Lower leg skin (tissue), 4 donors: ENCODE measurements at places on chromosomes 7 and 10.
A peak's percentile ranks its signal among the peaks of the same experiment; 100 is the strongest.

DNA sequence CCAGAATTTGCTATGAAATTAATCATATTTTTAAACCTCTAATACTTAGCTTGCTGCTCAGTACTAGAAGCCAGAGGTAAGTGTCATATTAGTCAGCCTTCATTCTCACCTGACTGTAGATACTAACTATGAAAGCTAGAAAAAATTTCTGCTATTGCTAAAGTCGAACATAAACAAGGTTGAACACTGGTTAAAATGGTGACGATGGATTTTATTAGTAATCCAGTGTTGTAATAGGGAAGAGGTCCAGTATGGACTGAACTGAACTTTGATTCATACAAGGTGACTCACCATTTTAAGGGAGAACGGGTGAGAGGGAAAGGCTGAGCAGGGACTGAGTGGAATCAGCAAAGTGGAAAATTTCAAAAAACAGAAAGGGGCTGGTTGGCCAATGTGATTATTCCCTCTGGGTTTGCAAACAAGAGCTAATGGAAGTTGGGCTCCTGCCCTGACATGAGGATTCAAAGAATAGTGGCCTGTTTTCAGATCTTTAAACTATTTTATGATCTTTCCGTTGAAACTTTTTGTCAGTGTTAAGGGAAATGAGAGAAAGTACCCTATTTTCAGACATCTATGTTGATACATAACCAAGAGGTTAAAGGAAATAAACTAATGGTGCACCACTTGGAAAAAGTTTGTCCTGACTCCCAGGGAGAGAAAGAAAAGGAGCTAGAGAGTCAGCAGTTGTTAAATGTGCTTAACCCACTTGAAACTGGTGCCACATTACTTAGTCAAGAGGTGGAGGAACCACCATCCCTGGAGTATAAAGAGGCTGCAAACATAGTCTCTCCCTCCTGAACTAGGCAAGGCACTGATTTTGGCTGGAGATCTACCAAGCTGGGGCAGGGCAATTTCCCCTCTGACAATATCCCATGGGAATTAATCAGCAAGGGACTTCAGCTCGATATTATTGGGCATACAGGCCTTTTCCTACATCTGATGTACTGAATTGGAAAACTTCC, 15.3 kb upstream of the AKR1C1 start:
- DNase-seq, result no peak

DNA sequence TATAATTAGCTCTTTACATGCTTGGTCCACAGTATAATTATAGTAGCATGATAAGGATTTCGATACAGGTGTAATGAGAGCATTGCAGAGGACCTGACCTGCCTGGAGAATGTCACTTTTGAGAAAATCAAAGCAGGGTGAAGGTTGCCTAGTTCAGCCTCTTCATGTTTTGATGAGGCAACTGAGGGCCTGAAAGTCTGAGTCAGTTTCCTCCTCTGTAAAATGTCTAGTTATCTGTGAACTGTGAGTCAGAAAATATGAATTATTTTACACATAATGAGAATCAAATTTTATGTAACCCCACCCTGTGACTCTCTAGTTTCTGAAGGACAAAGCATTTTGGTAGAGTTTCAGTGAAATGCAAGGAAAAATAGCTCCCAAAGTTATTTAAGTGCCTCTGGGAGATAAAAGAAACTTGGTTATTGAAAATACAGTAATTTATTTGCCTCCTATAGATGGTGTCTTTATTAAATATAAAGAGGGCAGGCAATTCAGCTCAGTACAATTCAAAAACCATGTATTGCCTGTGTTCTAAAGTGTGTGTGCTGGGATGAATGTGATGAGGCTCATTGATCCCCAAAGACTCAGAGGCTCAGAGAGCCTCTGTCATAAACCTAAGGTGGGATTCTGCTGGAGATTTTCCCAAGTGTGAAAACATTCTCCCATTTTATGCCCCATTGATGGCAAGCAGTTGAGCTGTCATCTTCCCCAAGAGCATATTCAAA, 37.3 kb upstream of the SAMD9L start:
- DNase-seq, result no peak

GRCh38 chr7:97002555-97003261, 2.6 kb upstream of the DLX6 start:
- DNase-seq, result no peak

GRCh38 chr10:71124921-71125748, 87.2 kb upstream of the UNC5B start:
- no peak for DNase-seq

- DNase-seq, result no peak
Observed at GRCh38 chr7:142733271-142733670, 16.0 kb upstream of the PRSS1 start.

- no peak for DNase-seq
Observed at GRCh38 chr7:140358412-140359051, 39.8 kb downstream of the SLC37A3 start.

DNA sequence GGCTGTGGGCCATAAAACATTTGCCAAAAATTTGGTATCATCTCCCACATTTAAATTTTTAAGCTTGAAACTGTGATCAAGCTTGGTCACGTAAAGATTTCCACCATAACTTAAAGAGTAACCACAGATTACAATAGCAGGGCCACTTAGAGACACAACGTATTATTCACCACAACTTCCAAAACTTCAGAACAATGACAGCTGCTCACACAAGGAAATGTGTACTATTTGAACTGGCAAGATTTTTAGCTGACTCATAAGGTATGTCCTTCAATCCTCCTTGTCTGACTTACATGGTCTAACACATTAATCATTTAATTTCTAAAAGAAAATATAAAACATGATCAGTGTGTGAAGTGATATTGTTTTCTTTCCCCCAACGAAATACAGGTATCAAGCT, 234.5 kb downstream of the PARD3 start:
- DNase-seq, result no peak

GRCh38 chr7:130369831-130370550, 10.3 kb upstream of the CPA1 start:
- DNase-seq, result no peak

- no peak for DNase-seq
Observed at GRCh38 chr7:35401217-35401879, 147.4 kb upstream of the TBX20 start.

- no peak for DNase-seq
Observed at GRCh38 chr10:125116652-125117310, 43.6 kb downstream of the CTBP2 start.

DNA sequence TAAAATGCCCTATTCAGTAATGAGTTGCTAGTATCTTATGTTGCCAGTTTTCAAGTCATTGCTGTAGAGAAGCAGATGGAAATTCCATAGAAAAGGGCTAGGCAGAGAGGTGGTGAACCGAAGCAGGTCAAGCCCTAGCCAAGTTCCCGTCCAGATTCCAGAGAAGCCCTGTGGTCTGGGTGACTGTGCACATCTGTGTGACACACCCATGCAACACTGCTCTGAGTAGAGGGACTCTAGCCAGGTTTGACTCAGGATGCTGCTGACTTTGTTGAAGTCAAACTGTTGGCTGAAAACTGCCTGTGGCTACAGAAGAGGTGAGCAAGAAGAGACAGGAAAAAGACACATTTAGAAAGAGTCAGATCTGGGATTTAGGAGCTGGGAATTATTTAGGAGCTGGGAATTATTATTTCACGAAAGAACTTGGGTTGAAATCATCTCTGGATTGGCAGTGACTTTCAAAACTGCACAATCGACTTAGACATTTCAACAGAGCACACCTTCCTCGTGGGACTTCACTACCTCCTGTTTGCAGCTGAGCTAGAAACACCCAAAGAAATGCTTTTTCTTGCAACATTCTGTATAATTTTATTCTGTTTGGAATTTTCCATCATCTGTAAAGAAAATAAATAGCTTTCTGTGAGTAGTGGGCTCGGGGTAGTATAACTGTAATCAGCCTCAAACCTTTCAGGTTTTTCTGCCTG, 149.1 kb upstream of the PRKCQ start:
- DNase-seq, result no peak

DNA sequence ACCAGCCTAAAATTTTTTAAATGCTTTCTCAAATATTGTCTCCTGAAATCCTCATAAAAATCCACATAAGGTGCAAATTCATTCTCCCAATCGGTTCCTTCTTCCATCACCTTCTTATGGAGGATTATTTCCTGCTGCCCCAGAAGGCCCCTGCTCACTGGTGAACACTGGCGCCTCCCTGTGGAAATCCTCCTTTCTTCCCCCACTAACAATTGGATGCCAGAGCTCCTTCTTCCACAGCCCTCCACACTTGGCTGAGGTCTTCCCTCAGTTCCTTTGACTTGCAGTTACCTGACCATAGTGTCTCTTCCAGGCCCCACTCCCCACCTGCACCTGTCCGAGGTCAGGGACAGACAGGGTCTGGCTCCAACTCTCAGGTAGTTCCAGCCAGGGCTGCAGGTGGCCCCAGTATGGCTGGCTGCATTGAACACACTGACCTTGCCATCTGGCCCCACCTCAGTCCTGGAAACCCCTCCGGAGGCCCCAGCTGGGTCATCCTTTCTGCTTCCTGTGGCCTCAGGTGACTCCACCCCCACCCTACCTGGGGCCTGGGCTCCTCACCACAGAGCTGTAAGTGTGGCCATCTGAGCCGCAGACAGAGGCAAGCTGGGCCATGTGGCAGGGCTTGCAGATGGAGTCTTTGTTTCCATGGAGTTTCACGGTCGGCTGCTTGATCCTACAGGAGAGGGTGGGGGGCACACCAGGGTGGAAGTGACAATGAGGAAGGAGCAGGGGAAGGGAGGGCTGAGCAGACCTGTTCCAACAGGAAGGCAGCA, 18.4 kb downstream of the SPOCK2 start:
- DNase-seq, result no peak

GRCh38 chr7:139089118-139089517, 20.4 kb downstream of the ZC3HAV1 start:
- no peak for DNase-seq

DNA sequence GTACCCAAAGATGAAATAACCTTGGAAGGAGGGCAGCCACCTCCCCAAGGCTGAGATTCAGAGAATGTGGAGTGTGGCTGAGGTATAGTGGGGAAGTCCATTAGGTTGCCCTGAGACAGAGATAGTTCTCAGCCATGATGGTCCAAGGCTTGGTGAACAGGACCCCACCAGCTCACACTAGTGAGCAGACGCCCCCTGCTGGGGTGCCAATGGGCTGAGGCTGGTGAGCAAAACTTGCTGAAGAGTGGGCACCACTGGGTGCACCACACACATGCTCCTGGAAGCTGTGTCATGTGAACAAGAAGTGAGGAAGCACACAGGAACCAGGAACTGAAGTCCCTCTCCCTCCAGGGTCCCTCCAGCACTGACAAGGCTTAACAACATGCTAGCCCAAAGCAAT, 8.9 kb downstream of the FBXL13 start:
- no peak for DNase-seq

- DNase-seq, result no peak
Observed at GRCh38 chr10:33547976-33548375, 213.5 kb upstream of the NRP1 start.

DNA sequence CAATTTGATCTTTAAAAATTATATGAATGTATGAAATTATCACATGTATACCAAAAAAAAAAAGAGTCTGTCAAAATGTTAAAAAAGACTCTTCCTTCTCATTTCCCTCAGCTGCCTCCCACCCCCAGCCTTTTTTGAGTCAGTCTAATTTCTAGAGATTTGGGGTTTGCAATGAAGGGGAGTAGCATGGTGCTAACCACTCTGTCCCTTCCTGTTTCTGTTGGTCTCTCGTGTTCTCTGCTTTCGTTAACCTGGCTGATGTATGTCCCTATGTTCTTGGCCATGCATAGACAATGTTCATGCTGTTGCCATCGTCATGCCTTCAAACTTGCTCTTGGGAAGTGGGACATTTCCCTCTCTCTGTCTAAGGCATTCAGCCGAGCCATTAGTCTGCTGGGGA, 474.1 kb downstream of the LRMDA start:
- no peak for DNase-seq

GRCh38 chr10:126955396-126955795, 50.2 kb downstream of the DOCK1 start:
- no peak for DNase-seq

DNA sequence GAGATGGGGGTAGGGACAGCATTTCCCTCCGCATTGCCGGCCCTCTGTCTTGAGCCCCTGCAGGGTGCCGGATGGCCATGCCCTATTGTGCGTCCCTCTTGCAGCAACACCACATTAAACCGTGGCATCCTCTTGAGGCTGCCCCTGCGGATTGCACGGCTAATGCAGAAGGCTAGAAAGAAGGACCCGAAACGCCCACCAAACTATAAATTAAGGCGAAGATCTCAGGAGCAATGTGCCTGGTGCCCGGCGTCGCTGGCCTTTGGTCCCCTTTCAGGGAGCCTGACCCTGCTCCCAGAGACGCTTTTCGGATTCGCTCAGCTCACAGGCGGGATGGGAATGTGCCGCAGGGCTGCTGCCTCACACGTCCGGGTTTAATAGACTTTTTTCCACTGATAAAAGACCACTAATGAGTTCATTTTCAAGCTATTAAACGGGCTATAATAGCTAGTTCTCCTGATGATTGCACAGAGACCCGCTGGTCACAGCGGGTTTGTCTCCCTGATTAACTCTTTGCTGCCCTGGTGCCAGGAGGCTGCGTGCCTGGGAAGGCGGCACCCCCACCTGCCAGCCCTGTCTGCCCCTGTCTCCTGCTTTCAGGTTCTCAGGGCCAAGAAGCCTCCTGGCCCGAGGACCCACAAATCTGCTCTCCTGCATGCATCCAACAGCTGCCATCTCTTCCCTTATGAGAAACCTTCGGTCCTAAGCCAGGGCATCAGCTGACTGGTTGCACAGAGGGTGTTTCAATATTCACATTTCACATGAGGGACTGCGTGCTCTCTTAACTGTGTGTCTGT, 128.3 kb downstream of the ADARB2 start:
- DNase-seq, result peak; percentile 64

- no peak for DNase-seq
Observed at GRCh38 chr7:41125343-41125742, 577.5 kb downstream of the INHBA start.

DNA sequence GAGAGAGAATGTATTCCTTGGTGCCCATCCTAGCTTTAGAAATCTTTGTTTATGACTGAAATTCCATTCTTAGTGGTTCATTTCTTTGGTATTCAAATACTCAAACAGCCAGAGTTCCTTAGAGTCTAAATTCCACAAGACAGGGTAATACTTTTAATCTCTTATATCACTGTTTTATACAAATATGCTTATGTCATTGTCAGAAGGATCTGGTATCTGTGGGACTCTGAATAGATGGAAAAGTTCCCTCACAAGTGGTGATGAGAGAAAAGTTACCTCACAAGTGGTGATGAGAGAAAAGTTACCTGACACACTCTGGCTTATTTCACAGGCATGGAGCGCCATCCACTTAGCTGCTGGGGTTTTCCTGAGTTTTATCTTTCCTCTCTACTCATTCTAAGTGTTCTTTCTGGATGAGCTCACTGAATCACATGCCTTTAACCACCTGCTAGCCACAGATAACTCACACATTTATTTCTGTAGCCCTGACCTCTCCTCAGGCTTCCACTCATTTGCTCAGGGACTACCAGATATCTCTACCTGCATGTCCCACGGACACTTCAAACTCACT, 784.0 kb downstream of the SUGCT start:
- DNase-seq, result no peak

DNA sequence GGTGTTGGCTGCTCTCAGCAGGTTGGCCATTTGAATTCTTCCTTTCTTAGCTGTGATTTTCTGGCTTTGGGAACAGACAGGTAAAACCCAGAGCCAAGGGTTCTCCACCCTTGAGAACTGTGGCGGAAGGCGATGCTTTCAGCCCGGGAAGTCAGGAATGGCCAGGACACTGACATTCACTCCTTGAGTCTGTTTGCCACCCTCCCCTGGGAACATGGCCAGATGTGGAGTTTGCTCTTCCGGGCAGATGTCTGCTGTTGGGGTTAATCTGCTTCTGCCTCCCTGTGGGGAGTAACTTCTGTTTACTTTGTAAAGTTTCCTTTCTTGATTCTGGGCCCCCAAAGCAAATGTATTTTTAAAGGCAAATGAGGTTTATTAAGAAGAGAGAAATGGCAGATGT, 17.7 kb downstream of the GATA3 start:
- DNase-seq, result no peak

- DNase-seq, result no peak
Observed at GRCh38 chr7:132934017-132934416, 147.9 kb downstream of the CHCHD3 start.
